ENCODE measurements at places on chromosomes 11 and 22. TPM values are rescaled to one million over a fixed set of nuclear protein-coding genes. Genes with fewer than 3 reads are reported as not detected.

DNA sequence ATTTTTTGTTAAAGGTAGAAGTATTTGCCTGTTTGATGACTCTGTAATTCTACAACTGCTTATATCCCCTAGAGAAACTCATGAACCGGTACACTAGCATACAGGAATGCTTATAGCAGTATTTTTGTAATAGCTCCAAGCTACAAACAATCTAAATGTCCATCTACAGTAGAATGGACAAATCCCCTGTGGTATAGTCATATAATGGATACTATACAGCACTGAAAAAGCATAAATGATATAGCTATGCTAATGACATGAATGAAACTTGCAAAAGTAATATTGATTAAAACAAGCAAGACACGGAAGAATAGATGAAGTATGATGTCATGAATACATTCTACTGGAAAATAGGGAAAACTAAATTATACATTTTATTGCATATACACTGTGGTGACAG is 142.9 kb downstream of the CEP164 start:
- DNase-seq: no peak

The C11orf16 gene
- total RNA-seq: not detected

DNA sequence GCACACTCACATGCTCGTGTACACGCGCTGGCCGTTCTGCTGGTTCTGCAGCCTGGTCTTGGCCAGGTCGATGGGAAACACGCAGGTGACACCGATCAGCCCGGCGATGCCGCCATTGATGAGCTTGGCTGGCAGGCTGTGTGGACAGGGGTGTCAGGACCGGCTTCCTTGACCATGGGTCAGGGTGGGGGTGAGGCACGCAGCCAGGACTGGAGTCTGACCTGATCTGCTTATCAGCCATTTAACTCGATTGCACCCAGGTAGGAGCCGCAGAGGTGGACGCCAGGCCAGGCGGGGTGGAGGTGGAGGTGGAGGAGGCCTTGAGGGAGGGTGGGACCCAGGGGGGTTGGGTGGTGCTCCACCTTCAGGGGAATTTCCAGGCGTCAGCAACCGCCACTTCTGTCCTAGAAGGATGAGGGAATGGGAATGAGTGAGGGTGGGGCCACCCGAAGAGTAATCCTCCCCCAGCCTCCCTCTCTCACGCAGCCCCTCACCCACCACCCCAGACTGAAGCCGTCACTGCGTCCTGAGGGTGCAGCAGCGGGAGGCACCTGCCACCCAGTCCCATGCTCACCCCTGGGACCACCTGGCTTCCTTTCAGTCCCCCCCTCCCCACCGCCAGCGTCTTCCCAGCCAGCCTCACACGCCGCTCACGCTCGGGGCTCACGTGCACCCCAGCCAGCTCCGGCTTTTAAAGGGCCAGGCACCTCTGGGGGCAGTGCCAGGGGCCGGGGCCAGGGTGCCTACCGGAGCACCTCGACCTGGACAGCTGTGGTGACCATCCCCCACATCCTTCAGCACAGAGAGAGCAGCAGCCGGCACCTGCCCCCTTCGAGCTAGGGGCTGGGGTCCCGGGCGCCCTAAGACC is 3.1 kb downstream of the SLC25A22 start:
- no peak for DNase-seq

DNA sequence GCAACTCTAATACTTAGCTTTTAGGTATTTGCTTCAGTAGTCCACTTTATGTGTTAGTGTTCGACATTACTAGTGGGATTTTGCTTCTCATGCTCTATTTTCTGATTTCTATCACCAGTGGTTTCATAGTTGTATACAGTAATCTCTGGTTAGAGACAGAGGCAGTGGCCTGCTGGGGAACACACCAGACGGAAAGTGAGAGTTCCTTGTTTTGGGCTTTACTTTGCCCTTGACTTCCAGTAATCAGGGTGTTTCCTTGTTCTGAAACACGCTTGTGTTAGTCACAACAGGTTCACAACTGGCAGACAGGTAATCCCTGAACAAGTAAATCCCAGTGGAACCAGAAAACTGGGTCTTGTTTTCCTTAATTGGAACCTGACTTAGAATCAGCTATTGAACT is 56.0 kb downstream of the PACS1 start:
- DNase-seq: no peak

DNA sequence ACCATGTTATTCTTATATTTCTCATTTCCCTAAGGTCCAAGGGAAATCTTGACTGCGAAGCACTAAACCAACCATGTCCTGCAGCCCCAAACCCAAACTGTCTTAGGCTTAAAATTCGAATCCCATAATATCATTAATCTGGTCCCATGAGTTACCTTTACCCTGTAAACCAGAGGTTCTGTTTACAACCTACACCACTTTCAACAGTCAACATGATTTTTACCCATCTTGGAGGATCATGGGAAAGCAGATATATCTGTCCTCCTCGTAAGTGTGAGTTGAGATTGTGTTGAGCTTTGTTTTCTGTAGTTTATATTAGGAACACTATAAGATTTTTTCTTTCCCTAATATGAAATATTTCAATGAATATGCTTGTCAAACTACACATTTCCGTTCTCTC is 6.4 kb downstream of the PRPF19 start:
- DNase-seq: no peak

DNA sequence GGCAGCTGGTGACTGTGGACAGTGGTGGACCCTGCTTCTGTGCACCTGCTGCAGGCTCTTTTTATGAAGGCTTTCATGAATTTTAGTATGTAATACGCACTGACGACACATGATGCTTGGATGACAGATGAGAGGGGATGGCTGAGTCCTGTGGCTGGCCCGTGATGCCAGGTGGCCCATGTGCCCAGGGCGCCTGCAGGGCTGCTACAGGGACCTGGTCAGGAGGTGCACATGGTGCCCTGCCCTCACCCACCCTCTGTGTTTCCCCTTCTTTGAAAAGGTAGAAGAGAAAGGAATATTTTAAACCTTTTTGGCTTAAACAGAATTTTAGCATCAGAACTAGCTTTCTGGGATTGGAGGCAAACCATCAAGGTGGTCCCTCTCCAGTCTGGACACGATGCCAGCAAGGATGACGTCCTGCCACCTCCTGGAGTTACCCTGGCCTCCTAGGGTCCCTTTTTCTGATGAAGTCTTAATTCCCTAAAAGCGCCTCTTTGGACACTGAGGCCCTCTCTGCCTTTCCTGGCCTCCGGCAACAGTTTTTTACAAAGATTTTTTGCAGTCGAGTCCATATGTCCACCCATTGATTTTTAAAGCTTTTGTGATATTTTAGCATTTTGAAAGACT is 5.4 kb upstream of the RANBP1 start:
- no peak for DNase-seq

The SLC36A4 gene
- total RNA-seq: 9.7 TPM

DNA sequence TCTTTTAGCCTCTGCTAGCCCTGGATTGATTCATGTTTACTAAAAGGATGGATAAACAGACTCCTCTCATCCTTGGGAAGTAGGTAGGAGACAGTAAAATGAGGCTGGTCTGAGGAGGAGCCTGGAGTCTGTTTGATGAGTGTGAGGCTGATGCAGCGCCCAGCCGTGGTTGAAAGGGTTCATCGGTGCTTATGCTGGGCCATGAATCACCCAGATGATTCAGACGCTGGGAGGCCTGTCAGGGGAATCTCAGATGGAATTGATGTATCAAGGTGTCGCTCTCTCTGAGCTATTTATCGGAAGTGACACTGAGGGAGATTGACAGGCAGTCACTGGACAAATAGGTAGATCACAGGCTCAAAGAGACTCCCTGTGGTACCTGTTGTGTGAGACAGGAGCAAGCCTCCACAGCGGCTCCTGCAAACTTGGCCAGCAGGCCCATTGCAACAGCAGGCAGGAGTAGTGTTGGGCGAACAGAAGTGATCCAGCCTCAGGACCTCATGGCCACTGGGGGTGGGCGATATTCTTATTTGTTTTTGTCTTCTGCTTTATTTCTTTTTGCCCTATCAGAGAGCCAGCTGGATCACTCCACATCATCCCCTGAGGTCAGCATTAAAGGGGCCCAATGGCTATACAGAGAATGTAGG is 109.9 kb upstream of the CADM1 start:
- no peak for DNase-seq

GRCh38 chr11:122102426-122102825 is 13.6 kb downstream of the BLID start:
- DNase-seq: no peak

The F2 gene
- total RNA-seq: 0.33 TPM

DNA sequence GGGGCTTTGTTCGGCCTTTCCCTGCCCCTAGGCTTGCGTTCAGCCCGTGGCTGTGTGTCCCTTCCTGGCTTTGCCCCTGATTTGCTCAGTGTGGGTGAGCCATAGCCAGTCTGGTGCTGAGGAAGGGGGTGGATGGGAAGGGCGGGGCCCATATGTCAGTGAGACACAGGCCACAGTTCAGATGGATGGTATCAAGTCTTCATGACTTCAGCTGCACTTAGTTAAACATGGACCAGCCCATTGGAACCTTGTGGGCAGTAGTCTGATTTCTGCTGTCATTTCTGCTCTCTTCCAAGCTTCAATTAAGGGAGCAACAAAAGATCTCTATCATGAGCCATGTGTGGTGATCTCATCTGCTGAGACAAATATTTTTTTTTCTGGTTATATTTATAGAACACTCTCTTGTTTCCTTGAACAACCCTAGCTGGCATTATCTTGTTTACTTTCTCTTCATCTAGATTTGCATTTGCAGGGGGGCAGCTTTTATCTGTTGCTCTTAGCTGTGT is 21.6 kb upstream of the PEX26 start:
- DNase-seq: no peak

- no peak for DNase-seq
Measured at GRCh38 chr11:64697663-64698375, 25.2 kb downstream of the NRXN2 start.

- no peak for DNase-seq
Measured at GRCh38 chr11:105265845-105266244, 126.3 kb upstream of the CARD18 start.

DNA sequence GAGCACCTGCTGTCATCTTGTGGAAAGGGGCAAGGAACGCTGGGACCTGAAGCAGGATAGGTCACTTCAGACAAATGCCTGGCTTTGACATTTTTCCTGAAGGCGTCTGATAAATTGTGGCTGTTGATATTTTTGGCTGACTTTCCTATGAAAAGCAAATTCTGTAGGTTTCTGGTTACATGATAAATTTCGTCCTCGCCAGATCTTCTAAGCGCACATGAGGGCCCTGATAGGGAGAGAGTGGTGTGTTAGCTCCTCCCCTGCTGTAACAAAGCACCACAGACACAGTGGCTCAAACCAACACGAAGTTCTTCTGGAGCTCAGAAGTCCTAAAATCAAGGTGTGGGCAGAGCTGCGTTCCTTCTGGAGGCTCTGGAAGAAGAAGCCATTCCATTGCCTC is 19.6 kb downstream of the APOL4 start:
- DNase-seq: no peak
